ENCODE measurements at places on chromosomes 2 and 18.

DNA sequence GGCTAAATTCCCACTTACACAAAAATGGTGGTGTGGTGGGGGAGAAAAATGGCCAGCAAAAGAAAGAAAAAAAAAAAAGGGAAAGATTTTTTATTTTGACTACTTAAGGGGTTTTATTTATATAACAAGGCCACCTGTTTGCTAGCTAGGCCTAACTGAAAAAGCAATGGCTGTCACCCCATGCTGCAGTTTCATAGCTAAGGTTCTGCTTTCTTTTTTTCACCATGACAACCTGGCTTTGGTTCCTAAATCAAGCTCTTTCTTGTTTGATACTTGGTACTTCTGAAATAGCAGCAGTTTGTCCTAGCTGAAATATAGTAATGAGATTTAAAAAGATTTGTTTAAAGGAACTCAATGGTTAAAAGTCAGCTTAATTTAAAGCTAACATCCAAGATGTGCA is 433.2 kb upstream of the MEX3C start:
- no peak for DNase-seq

- DNase-seq: no peak
Measured at GRCh38 chr18:61637319-61637718, 255.5 kb downstream of the RNF152 start.

- no peak for DNase-seq
Measured at GRCh38 chr18:5979971-5980457, 84.7 kb upstream of the TMEM200C start.

DNA sequence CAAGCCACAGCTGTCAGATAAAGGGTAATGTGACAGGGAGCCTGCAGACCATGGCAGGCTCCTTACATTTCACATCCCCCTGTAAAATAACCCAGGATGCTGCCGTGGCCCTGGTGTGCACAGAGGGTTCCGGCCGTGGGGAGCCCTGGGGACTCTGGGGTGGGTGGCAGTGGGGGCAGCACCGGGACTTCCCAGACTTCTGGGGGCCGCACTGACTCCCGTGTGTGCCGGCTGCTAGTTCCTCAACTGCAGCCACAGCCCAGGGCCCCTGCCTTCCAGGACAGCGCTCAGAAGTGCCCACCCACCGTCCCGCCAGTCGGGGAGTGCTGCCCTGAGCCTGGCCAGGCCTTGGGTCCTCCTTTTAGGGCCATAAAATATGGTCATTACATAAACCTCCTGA is 56.5 kb downstream of the CIB4 start:
- no peak for DNase-seq

GRCh38 chr18:43934322-43934721 is 657.0 kb upstream of the SYT4 start:
- DNase-seq: no peak

- DNase-seq: no peak
Measured at GRCh38 chr2:64649626-64650025, 4.1 kb downstream of the SERTAD2 start.

All from stimulated activated CD4-positive, alpha-beta T cell treated with anti-CD3 and anti-CD28 coated beads, TNF-alpha, amount 100 ng/mL, for 1 hour (primary cell).